ENCODE measurements at places on chromosomes 12 and 14. TPM values are rescaled to one million over a fixed set of nuclear protein-coding genes. Genes with fewer than 3 reads are reported as not detected.

Gene TNFAIP2
- 80.7 TPM for total RNA-seq

Gene GRIP1
- total RNA-seq, result 8.4 TPM

Gene RNASE7
- not detected for total RNA-seq

DNA sequence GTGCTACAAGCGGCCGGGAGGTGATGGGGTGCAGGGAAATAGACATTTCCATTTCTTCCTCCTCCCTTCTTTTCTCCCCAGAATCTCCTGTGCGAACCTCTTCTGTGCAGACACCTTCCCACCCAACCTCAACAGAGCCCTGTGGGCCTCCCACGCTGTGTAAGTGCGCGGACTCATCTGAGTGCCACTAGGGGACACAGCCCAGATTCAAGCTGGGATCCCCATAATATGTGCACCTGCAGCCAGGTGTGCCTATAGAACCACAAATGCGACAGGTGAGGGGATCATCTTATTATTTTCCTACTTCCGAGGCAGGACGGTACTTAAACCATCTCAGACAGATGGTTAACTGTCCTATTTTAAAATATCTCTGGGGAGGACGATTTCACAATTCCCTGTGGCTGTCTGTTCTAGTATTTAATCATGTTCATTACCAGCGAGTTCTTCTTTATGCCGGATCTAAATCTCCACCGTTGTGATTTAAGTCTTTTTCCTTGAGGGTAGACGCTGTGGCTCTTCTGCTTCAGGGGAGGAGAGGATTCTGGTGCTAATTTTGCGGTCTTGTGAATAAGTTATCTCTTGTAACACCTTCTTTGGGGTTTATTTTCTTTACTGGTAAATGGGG lies 17.2 kb upstream of the CACNA1C start:
- no peak for DNase-seq
- H3K4me3 ChIP-seq, result peak overlapping the region; percentile 40

- no peaks in the 10 kb centered on the region for H3K36me3 ChIP-seq
- H3K4me3 ChIP-seq, result no peak overlapping the region
- no peak overlapping the region for H3K27ac ChIP-seq
- peaks cover 38% of the 10 kb centered on the region for H3K27me3 ChIP-seq
- DNase-seq, result no peak
Measured at GRCh38 chr12:9103050-9103849, 12.5 kb downstream of the A2M start.

DNA sequence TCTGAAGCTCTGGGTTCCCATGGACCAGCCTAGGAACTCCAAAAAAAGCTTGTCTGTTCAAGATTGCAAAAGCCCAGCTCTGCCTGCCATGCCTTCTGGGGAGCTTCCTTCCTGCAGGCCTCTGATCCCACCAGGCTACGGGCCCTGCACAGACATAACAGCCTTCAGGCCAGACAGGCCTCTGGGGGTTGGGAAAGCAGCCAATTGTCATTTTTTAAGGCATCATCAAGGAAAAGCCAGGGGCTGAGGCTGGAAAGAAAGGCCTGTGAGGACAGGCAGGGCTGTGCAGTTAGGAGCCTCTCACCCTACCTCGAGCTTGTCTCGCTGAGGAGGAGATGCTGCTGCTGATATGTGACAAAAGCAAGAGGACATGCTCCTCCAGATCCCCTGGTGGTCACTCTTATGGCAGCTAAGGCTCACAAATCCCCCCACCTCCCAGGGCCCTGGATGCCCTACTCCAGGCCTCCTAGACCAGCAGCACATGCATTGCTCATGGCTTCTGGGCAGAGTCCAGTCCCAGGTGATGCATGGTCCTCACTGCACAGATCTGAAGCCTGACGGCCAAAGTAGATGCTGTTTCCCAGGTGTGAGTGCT lies 2.9 kb downstream of the TMEM229B start:
- no peak overlapping the region for H3K4me3 ChIP-seq
- no peaks in the 10 kb centered on the region for H3K27me3 ChIP-seq
- no peaks in the 10 kb centered on the region for H3K4me1 ChIP-seq
- no peak for DNase-seq

DNA sequence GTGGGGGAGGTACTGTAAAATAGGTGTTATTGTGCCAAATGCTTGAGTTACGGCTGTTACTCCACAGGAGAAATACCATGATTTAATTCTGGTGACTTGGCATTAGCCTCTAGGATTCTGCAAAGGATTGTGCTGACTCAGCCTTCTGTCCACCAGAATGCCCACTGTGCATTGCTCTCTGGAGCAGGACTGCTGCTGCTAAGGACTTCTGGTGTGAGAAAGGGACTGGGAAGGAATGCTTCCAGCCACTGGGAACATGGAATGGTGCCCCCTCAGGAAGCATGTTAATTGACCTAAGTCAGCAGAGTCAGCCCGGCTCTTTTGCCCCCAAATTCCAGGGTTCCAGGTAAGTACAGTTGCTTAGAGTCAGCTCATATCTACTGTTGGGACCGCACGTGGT lies 32.9 kb downstream of the ZFHX2 start:
- no peaks in the 10 kb centered on the region for H3K27me3 ChIP-seq
- H3K36me3 ChIP-seq, result no peaks in the 10 kb centered on the region
- no peak for DNase-seq
- H3K4me1 ChIP-seq, result no peaks in the 10 kb centered on the region

DNA sequence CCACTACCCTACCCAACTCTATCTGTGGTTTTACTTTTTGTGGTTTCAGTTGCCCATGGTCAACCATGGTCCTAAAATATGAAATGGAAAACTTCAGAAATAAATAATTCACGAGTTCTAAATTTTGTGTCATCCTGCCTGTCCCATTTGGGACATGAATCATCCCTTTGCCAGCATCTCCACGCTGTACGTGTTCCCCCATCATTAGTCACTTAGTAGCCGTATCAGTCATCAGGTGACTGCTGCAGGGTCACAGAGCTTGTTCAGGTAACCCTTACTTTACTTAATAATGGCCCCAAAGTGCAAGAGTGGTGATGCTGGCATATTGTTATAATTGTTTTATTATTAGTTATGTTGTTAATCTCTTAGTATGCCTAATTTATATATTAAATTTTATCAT lies 209.9 kb downstream of the ITPR2 start:
- H3K4me3 ChIP-seq, result no peak overlapping the region
- H3K4me1 ChIP-seq, result peaks cover 17% of the 10 kb centered on the region
- no peak overlapping the region for H3K27ac ChIP-seq
- peak; percentile 56 for DNase-seq

- H3K27me3 ChIP-seq, result no peaks in the 10 kb centered on the region
- H3K36me3 ChIP-seq, result no peaks in the 10 kb centered on the region
- H3K4me3 ChIP-seq, result no peak overlapping the region
- H3K4me1 ChIP-seq, result no peaks in the 10 kb centered on the region
- DNase-seq, result no peak
Measured at GRCh38 chr12:28425526-28425925, 235.3 kb downstream of the CCDC91 start.

GRCh38 chr14:52690983-52691760 lies 4.2 kb downstream of the ERO1A start:
- no peaks in the 10 kb centered on the region for H3K36me3 ChIP-seq
- DNase-seq, result peak; percentile 80
- H3K4me1 ChIP-seq, result peaks cover 39% of the 10 kb centered on the region
- peak overlapping the region; percentile 79 for H3K4me3 ChIP-seq

GRCh38 chr12:101854747-101855146 lies 22.6 kb upstream of the DRAM1 start:
- H3K4me3 ChIP-seq, result no peak overlapping the region
- H3K27ac ChIP-seq, result no peak overlapping the region
- no peaks in the 10 kb centered on the region for H3K27me3 ChIP-seq
- H3K36me3 ChIP-seq, result no peaks in the 10 kb centered on the region
- DNase-seq, result no peak

GRCh38 chr12:778615-779014 lies 26.2 kb downstream of the WNK1 start:
- H3K27me3 ChIP-seq, result no peaks in the 10 kb centered on the region
- H3K36me3 ChIP-seq, result no peaks in the 10 kb centered on the region
- no peak overlapping the region for H3K27ac ChIP-seq
- peaks cover 41% of the 10 kb centered on the region for H3K4me1 ChIP-seq
- no peak overlapping the region for H3K4me3 ChIP-seq

DNA sequence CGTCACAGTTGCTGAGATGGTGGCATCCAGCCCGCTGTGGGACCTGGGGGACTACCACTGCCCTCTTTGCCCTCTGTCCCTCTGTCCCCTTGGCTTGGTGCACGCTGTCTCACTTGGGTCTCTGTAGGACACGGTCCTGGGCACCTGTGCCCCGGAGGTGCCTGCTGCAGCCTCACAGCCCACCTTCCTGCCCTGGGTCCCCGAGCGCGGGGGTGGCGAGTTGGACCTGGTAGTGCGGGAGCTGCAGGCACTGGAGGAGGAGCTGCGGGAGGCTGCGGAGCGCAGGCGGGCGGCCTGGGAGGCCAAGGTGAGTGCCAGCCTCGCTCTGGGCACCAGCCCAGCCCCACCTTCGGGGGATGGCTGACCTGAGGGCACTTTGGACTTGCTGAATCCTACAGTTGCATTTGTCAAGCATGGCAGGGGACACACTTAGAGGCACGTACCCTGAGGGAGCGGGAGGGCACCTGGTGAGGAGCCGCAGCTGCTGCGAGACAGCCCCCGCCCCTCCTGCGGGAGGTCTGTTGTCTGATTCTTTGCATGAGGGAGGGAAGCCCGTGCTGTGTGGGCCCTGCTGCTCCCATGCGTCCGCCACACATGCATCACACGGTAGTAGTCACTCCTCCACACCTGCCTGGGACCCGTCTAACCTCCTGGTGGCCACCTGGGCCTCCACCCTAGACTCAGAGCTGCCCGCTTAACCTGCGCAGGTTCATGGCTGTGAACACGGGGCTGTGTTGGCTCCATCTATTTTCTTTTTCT lies 6.8 kb downstream of the TEDC1 start:
- H3K36me3 ChIP-seq, result no peaks in the 10 kb centered on the region
- H3K27me3 ChIP-seq, result no peaks in the 10 kb centered on the region
- DNase-seq, result no peak
- H3K27ac ChIP-seq, result no peak overlapping the region

DNA sequence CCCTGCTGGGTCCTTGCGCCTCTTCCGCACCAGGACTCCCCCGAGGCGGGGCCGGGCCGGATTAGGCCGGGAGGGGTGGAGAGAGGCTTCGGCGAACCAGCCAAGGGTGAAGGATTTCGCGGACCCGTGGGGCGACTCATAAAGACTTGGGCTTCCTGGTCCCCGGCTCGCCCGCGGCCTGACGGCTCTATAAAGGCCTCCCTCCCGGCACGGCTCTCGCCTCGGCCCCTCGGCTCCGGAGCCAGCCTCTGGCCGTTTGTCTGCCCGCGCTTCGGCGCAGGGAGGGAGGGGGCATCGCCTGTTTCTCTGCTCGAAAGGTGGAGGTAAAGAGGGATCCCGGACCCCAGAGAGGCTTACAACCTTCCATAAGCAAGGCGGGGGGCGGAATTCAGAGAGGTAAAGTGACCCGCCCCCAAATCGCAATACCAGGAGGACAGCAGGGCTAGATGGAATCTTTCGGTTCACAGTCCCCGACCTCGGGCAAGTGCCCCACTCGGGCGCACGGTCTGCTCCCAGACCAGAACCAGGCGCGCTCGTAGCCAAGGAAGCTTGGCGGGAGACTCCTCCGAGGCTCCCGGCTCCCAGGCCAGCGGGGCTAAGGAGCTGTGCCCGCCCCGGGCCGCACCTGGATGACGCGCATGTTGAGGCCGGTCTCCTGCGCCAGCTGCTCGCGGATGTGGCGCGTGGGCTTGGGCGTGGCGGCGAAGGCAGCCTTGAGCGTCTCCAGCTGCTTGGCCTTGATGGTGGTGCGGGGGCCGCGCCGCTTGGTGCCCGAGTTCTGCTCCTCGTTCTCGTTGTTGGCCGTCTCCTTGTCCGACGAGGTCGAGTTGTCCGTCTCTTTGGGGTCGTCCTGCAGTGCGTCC lies 3.9 kb downstream of the LHX5 start:
- H3K36me3 ChIP-seq, result no peaks in the 10 kb centered on the region
- peak; percentile 37 for DNase-seq
- H3K27ac ChIP-seq, result no peak overlapping the region
- peaks cover 100% of the 10 kb centered on the region for H3K27me3 ChIP-seq
- peak overlapping the region; percentile 65 for H3K4me3 ChIP-seq

- H3K27ac ChIP-seq, result no peak overlapping the region
- DNase-seq, result no peak
- H3K27me3 ChIP-seq, result peaks cover 29% of the 10 kb centered on the region
- H3K4me1 ChIP-seq, result no peaks in the 10 kb centered on the region
Measured at GRCh38 chr12:14138495-14138894, 157.1 kb upstream of the GRIN2B start.

DNA sequence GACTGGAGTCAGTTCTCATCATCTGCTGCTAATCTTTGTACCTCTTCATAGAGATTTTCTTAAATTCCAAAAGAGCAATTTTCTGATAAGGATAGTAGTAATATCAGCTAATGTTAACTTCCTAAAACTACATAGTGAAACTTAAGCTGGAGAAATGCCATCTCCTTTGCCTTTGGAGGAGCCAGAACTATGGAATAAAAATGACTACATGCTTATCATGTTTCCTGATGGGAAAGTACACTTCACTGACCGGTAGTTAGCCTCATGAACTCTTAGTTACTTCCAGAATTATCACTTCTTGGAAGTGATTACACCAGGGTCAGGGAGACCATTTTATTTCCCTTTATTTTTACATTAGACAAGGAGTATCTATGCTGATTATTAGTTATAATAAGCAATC lies 1222.1 kb upstream of the TMEM132C start:
- no peaks in the 10 kb centered on the region for H3K36me3 ChIP-seq
- no peak for DNase-seq
- peaks cover 19% of the 10 kb centered on the region for H3K4me1 ChIP-seq
- no peak overlapping the region for H3K4me3 ChIP-seq

GRCh38 chr12:92304371-92305055 lies 158.9 kb upstream of the BTG1 start:
- no peaks in the 10 kb centered on the region for H3K27me3 ChIP-seq
- 0 out of 2 replicates have a peak, but pooled peaks cover 4% of the 10 kb centered on the region for H3K4me1 ChIP-seq
- no peak overlapping the region for H3K4me3 ChIP-seq
- H3K27ac ChIP-seq, result no peak overlapping the region
- DNase-seq, result no peak
